Posterior vena cava (tissue), 2 donors: ENCODE measurements at places on chromosomes 1 and 21. TPM values are rescaled to one million over a fixed set of nuclear protein-coding genes. Genes with fewer than 3 reads are reported as not detected.

DNA sequence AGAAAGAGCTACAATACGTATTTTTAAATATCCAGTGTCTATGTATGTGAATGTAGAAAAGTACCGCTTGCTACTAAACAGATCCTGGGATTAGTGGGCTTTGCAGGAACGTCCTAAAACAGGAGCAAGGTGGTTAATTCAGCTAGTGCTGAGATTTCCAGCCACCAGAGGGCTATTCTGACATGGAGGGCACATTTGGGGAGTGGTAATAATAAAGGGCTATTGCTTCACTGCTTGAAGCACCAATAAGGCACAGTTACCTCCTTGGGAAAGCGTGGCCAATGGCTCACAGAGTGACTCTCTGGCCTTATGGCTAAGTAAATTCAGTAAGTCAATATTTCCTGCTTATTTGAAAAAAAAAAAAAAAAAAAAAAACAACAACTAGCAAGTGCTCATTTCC is 152.4 kb downstream of the GABPA start:
- DNase-seq = no peak

The RBP7 gene
- 35.7 TPM for total RNA-seq

DNA sequence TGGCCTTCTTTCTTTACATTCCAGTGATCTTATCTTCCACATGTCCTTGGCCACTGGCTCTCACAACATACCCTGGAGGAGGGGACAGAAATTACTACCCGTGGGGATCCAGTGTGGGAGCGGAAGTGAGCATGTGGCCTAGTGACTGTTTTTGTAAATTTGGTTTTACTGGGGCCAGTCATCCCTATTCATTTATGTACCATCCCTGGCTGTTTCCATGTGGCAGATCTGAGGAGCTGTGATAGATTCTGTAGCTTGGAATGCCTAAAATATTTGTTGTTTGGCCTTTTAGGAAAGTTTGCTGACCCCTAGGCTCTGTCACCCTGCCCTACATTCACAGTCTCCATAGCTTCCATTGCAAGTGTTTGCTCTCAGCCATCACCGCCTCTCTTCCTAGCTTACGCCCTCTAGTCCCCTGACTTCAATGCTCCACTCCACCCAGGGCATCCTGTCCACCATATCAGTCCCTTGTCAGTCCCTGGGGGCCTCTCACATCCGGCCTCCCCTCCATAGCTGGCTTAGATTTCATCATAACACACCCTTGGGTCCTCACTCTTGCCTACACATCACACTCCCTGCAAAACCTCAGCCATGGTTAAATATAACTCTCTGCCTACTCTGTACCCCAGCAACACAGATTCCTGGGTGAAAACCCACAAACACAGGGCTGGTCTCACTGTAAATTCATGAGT is 25.8 kb downstream of the DHCR24 start:
- no peak for DNase-seq

DNA sequence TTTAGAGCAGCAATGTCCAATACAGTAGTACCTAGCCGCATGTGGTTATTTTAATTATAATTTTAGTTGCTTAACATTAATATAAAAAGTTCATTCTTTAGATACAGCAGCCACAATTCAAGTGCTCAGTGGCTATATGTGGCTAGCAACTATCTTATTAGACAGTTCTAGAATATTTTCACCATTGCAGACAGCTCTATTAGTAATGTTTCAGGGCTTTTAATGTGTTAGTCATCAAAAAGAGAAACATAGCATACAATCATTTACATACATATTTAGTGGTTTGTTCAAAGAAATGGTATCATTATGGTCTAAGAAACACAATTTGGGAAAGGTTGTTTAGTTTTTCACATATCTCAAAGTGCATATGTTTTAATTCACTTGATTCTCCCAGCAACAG is 66.6 kb upstream of the DYNLT5 start:
- no peak for DNase-seq

The PLA2G2D gene
- not detected for total RNA-seq

DNA sequence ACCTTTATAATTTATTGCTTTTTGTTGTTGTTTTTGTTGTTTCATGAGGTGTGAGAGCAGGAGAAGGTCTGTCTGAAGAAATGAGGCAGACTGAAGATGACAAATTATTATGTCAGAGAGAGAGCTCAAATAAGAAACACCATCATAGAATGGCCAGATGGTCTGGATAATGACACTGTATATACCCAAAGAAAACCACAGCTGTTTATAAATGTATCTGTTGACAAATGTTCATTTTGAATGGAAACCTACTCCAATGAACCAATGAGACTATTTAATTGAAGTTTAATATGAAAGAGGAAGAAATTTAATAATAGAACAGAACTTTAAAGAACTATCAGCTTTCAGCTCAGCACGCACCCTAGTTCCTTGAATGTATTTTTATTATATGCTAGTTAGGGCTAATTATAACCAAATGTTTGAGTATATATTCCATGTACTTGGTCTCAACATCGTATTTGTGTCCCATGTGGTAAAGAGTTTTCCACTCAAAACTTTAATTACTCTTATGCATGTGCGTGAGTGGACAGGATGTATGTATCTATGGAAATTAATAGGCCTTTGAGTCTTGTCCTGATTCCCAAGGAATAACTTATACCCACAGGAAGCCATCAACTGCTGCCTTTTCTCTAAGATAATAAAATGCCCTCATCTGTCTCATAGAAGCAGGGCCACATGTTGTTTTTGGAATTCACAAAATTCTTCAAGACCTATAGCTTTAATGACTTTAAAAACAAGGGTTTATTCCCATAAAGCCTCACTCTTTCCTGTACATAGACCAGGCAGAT is 202.7 kb downstream of the KCNK2 start:
- no peak for DNase-seq

The GJA4 gene
- 26.8 TPM for total RNA-seq

The C1orf141 gene
- total RNA-seq = not detected
